Immature natural killer cell (primary cell): ENCODE measurements at places on chromosomes 4 and X.

GRCh38 chr4:123739806-123740205, 343.2 kb downstream of the SPRY1 start:
- H3K36me3 ChIP-seq: no peaks in the 10 kb centered on the region
- no peak overlapping the region for H3K27ac ChIP-seq
- DNase-seq: no peak
- H3K27me3 ChIP-seq: peaks cover 2% of the 10 kb centered on the region
- no peak overlapping the region for H3K4me3 ChIP-seq

DNA sequence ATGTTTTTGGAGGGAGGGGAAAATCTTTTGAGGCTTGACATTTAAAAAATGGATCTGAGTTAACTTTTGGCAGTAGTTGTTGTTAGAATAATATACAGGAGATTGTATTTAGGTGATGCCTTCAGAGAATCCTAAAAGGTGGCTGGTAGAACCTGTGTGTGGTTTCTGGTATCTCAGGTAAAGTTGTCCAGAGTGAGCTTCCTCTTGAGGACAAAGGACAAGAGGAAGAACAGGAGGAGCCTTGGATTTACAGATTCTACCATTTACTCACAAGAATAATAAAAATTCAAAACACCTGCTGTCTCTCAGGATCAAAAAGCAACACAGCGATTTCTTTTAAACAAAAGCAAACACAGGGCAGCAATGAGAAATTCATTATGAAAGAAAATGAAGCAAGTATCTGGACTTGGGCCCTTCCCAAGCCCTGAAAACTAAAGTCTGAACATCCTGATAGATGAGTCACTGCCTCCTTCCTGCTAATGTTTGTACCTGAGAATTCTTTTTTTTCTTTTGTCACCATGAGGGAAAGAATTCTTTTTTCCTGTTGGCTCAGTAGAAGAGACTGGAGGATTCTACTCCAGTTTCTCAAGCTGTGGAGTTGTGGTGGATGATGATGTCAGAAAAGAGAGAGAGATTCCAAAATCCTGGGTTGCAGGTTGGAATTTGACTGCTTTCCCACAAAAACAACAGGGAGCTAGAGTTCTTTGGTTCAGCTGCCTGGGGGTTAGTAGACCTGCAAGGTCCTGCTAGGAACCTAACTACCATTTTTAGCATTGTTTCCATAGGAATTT, 31.5 kb upstream of the RAPGEF2 start:
- H3K4me3 ChIP-seq: no peak overlapping the region
- H3K27ac ChIP-seq: no peak overlapping the region
- no peak for DNase-seq
- no peaks in the 10 kb centered on the region for H3K36me3 ChIP-seq

DNA sequence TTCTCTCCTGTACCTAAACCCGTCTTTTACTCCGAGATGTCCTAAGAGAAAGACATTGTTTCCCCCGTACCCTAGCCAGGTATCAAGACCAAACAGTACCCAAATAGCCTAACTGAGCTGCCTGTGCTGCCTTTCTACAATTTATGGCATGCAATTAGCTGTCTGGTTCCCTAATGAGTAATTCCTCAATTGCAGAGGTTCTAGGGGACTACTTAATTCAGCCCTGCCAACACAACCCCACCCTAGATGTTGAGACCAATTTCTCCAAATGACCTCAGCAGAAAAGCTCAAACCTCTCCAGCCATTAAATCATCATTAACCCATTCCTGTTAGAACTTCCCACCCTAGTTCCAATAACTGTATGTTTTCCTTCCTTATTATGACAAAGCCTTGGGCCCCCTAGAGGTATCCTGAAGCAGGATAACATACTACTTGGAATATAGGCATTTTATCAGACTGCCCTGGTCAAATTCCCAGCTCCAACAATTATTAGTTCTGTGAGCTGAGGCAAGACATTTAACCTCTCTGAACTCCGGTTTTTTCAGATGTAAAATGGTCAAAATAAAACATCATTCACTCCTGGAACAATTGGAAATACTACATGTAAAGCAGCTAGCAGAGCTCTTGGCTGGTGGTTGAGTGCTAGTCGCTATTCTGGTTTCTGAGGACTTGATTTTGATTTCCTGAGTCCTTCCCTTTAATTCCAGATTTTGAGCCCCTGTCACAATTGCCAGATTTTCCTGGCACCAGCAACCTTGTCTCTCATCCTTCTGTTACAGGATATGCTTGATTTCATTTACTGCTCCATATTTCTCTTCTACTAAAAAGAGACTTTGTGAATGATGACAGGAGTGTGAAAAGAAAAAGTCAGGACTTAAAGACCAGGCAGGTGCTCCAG, 244.6 kb upstream of the TENM3 start:
- no peaks in the 10 kb centered on the region for H3K36me3 ChIP-seq
- DNase-seq: no peak
- no peaks in the 10 kb centered on the region for H3K4me1 ChIP-seq

DNA sequence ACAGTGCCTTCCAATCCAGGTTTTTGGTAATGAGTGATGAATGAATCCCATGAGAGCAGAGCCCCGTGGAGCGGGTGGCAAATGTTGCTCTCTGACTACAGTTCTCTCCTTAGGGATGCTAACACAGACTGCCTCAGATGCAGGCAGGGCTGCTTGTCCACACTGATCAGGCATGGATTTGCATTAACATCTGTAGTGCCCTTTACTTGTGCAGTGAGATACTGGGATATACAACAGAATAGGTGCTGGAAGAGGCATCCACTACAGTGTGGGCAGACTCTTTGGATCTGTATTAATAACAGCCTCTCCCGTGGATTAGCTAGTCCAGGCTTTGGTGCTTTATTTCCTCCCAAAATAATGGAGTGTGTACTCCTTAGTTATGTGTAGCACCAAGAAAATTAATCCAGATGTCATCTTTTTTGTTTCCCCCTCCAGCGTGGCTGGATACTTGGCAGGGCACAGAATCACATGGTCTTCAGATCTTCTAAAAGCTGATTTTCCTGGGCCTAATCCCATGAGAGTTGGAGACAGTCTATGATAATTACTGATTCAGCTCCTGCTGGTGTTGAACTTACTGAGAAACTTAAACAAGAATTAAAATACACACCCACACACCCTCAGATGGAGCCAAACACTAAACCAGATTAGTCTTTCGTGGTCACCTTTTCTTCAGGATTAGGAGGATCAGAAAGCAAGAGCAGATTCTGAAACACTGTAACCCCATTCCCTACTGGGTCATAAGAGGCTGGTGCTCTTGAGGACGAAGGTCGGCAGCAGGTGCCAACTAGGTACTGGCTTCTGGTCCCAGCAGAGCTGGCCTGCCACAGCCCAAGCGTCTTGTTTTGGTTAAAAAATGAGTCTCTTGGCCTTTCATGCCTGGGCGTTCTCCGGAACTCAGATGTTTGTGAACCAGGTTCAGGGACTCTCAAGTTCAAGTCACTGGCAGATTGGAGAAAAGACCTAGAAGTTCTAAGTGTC, 23.1 kb upstream of the NAP1L5 start:
- H3K4me1 ChIP-seq: peaks cover 7% of the 10 kb centered on the region
- no peak for DNase-seq
- no peak overlapping the region for H3K4me3 ChIP-seq
- peaks cover 35% of the 10 kb centered on the region for H3K36me3 ChIP-seq
- no peak overlapping the region for H3K27ac ChIP-seq

- no peak overlapping the region for H3K27ac ChIP-seq
- DNase-seq: no peak
- H3K4me3 ChIP-seq: no peak overlapping the region
- H3K27me3 ChIP-seq: peaks cover 3% of the 10 kb centered on the region
- peaks cover 12% of the 10 kb centered on the region for H3K36me3 ChIP-seq
Measured at GRCh38 chr4:25283948-25284347, 28.6 kb upstream of the ZCCHC4 start.

DNA sequence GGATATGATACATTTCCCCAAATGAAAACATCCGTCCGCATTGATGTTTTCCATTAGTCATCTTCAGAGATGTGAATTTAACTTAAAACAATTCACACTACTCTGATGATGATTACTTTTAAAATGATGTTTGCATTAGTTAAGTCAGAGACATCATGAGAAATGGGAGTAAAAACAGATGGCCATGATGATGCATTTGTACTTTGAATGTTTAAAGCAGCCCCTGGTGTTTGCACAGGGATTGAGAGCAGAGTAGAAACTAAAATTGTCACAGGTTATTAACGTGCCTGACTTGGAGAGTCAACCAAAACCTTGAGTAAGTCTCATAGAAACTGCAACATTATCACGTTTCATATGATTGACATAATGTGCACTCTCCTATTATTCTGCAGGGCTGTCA, 117.2 kb downstream of the CFAP299 start:
- no peak overlapping the region for H3K27ac ChIP-seq
- H3K4me1 ChIP-seq: no peaks in the 10 kb centered on the region

DNA sequence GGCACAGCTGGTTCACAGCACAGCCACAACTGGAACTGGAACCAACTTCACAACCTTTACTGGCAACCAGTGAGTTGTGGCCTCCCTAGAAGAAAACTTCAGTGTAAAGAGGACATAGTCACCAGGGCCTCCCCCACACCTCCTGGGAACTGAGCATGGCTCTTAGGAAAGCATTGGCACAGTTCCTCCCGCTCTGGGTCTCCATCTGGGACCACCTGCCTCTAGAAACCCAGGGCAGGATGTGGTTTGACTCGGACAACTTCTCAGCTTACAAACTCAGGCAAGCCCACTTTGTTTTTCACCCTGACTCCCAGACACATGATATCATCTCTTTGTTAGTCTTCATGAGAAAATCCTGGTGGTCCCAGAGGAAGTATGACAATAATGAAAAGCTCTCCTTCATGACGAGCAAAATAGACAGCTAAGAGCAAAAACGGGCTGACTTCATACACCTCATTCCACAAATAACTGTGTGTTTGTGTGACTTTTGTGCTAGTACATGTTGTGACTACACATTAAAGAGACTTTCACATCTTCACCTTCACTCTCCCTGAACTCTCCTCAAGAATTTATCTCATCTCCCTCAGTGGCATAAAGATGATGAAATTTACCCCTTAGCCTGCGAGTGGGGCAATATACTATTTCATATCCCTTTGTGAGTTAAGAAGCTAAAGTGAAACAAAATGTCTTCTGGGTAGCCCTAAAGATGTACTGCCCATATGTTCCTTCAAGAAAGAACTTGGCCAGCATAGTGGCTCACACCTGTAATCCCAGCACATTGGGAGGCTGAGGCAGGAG, 75.4 kb downstream of the SH3KBP1 start:
- peaks cover 86% of the 10 kb centered on the region for H3K4me1 ChIP-seq
- peaks cover 3% of the 10 kb centered on the region for H3K27me3 ChIP-seq
- H3K4me3 ChIP-seq: peak overlapping the region; percentile 74

DNA sequence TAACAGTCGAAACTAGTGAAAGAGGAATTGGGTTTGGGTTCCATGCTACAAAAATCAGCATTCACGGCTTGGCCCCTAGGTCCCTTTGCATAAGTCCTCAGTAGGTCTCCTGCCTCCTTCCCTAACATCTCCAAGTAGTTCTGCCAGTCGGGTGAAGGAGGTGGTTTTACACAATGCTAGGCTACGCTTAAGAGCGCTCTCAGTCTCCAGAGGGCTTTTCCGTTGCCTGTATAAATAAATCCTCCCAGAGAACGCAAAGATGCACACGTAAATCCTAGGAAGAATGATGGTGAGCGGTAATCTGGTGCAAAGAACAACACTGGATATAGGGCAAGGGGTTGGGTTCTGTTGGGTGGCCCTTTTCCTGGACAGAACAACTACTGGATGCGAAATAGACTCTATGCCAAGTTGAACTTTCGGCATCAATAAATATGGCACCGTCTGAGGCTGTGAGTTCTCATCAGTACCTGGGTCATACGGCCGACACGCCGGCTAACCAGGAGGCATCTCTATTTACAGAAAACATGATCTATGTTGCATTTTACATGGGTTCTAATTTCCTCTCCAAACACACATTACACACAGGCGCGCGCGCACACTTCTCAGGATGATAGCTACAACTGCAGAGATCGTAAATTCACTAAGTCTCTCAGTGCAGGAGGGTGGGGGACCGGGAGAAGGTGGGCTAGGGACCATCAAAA, 1.3 kb downstream of the CAMK2D start:
- DNase-seq: peak; percentile 23
- H3K27me3 ChIP-seq: peaks cover 21% of the 10 kb centered on the region
- peak overlapping the region; percentile 92 for H3K4me3 ChIP-seq
- peak overlapping the region; percentile 90 for H3K27ac ChIP-seq
- peaks cover 4% of the 10 kb centered on the region for H3K36me3 ChIP-seq

- no peak overlapping the region for H3K4me3 ChIP-seq
- H3K27me3 ChIP-seq: no peaks in the 10 kb centered on the region
- H3K36me3 ChIP-seq: peaks cover 6% of the 10 kb centered on the region
- peak; percentile 19 for DNase-seq
- H3K4me1 ChIP-seq: peaks cover 6% of the 10 kb centered on the region
Measured at GRCh38 chr4:147924604-147925412, 192.9 kb downstream of the ARHGAP10 start.

DNA sequence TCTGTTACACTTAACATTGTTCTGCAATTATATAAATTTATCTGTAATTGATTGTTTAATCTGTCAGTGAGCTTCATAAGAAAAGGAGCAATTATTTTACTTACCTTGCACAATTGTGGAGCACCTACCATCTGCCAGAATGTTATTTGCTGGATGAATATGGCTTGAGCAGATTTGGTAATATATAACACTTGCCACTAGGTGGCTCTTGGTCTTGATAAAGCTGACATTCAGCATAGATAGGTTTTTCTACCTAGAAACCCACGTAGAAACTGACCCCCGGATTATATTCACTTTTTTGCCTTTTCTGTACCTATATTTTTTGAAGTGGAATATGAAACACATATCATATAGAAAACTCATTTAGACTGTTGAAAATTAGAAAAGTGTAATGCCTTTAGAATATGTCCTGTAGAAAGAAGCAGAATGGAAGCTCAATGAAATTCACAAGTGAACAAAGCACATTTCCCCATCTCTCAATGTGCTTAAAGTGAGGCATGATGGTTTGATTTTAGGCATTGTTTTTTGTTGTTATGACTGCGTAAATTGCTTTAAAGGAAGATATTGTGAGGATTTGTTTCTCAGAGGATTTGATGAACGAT, 9.5 kb downstream of the RBPJ start:
- H3K4me3 ChIP-seq: no peak overlapping the region
- peak; percentile 45 for DNase-seq
- H3K36me3 ChIP-seq: no peaks in the 10 kb centered on the region
